ENCODE measurements at places on chromosomes 1 and 21.

DNA sequence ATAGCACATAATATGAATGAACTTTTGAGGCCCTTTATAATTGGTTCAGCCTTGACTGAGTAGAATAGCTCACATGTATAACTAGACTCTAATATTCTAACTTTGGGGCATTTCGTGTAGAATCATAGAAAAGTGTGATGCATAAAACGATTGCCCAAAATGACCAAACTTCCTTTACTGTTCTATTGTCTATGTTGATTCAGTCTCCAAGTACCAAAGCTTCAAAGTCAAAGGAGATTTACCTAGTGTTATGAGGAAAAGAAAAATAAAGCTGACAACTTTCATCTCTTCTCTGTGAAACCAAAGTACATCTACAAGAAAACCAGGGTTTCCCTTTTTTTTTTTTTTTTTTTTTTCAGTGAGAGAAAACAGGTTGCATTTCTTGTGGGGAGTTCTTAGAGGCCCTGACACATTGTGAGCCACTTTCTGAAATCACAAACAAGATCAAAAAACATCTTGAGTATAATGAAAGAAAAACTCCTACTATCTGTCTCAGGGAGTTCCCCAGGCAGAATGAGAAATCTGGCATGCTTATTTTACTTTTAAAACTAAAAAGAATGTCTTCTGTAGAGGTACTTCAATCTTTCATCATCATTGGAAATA lies 183.4 kb downstream of the TNFSF18 start:
- DNase-seq: no peak

DNA sequence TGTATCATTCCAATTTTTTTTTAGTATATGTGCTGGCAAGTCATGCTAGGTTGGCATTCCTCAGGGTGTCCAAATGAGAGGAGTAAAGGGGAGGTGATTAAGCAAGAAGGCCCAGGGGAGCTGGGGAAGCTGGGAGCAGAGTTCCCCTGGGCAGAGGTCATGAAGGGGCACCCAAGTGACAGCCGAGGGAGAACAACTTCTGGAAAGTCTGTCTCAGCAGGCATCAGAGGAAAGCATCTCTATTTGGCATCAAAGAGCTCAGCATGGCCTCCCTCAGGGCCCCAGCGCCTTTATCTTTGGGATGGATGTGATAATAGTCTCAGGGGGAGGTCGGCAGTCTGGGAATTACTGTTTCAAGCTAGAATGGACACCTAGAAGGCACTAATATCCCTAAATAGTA lies 5.0 kb upstream of the ENO1 start:
- DNase-seq: no peak

DNA sequence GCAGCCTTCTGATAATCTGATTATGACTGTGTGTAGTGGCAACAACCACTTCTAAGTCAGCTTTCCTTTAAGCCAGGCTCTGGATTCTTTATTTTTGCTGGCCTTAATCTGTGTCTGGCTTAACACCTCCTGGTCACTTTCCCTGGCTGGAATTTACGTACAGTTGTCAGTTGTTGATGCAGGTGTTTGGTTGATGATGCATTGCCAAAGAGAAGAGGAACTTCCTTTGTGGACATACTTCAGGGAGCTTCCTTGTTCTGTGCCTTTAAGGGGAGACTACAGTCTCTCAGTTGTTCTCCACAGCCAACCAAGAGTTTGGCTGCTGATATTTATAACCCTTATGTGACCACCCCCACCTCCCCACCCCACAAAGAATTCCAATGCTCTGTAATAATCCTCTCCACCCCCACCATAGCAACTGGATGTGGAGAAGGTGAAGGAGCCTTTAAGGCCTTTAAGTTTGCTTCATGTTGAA lies 96.0 kb upstream of the BMP8A start:
- DNase-seq: peak; percentile 58

DNA sequence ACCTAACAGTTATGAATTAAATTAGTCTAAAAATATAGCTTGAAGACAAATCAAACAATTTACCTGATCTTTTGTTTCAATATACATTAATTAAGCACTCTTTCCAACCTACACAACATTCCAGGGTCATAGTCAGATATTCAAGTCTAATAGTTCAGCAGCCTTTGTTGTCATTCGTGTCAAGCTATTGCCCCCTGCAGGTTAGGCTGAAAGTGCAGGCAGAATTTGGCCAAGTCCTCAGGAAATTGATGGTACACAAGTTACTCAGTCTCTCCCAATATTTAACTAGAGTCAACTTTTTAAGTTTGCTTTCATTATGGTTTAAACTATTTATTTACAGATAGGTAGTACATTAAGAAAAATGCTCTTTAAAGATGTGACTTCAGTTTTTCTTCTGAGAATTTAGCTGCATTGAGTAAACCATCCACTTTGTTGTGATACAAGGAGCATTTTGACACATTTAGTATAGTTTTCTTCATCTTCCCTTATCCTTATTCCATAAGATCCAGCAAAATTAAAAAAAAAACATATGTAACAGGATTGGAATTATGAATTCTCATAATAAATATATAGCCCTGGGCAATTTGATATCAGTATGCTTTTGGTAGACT lies 130.3 kb upstream of the DPYD start:
- peak; percentile 72 for DNase-seq

- no peak for DNase-seq
Observed at GRCh38 chr1:101496109-101496508, 259.3 kb downstream of the S1PR1 start.

- peak; percentile 13 for DNase-seq
Observed at GRCh38 chr1:160064746-160065145, 5.2 kb downstream of the KCNJ10 start.

GRCh38 chr1:187680823-187681222 lies 852.1 kb downstream of the PLA2G4A start:
- no peak for DNase-seq

DNA sequence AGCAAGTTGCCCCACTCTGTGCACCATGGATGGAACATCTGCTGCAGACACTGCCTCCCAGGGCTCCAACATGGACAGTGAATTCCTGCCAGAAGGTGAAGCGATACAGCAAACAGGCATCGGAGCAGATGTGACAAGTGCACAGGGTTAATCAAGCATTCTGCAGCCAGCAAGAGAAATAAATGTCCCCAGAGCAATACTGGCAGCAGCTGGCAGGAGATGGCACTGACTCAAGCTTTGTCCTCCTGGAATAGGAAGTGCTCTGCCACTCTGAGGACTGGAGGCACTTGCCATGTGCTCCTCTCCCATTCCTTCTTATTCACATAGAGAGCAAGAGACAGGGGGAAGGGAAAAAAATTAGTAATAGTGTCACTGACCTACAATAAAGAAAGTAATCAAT lies 402.7 kb upstream of the DAB1 start:
- DNase-seq: no peak

GRCh38 chr1:228989992-228990827 lies 254.9 kb downstream of the RHOU start:
- DNase-seq: peak; percentile 5

DNA sequence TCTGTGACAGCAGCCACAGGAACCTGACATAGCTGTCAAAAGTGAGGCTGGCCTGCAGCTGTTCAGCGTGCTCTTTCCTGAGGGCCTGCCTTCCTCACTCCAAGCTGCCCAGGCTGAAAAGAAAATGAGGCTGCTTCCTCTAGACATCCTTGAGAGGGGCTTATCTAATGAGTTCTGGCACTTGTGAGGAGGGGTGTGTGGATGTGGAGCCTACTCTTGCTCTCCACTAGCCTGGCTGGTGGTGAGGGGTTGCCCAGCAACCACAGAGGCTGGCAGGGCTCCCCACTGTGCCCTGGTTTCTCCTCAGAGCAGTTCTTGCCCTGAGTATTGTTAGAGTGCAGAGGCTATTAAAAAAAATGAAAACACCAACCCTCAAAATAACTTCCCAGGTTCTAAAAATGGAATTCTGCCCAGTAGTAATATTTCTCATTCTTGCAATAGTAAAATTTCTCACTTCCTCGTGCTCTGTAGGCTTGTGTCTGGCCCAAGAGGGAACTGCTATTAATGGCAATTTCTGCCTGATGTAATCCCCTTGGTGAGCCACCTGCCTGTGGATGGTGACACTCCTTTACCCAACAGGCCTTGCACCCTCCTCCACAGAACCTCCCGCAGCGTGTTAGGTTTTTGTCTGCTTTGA lies 52.6 kb upstream of the EPS8L3 start:
- DNase-seq: no peak

- no peak for DNase-seq
Observed at GRCh38 chr1:94929351-94930217, 2.7 kb upstream of the CNN3 start.

DNA sequence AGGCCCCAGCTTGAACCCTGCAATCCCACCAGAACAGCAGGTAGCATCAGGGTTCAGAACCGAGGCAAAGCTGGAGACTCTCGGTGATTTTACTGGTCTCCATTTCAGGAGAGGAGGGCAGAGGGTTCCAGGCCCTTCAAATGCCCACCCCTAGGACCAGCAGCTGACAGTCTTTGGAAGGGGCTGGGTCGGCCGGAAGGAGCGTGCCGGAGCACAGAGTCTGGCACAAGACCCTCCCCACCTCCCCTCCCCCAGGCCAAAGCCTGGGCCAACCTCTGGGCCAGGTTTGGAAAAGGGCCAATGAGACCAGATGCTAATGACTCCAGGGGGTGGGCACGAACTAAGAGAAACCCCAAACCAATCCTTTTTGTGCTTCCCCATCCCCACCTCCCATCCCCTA lies 6.9 kb downstream of the FBXO2 start:
- no peak for DNase-seq

DNA sequence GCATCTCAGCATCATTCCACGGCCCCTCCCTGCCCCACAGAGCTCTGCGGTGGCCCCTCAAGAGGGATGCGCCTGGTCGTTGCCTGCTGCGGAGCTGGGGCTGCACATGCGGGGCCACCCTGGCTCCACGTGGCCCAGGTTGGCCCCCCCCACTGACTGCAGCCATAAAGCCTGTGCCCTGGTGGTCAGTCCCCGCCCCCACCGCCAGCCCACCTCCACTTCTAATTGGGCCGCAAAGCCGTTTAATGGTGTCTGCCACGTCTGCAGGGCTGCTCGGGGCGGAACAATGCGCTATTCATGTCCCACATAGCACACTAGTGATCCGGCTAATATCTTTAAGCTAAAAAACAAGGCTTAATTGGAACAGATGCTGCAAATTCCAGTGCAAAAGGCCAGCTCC lies 33.5 kb upstream of the ACTRT2 start:
- no peak for DNase-seq

- no peak for DNase-seq
Observed at GRCh38 chr1:226425431-226426031, 17.6 kb upstream of the PARP1 start.

- DNase-seq: peak; percentile 20
Observed at GRCh38 chr1:43994794-43995790, 3.7 kb downstream of the CCDC24 start.

DNA sequence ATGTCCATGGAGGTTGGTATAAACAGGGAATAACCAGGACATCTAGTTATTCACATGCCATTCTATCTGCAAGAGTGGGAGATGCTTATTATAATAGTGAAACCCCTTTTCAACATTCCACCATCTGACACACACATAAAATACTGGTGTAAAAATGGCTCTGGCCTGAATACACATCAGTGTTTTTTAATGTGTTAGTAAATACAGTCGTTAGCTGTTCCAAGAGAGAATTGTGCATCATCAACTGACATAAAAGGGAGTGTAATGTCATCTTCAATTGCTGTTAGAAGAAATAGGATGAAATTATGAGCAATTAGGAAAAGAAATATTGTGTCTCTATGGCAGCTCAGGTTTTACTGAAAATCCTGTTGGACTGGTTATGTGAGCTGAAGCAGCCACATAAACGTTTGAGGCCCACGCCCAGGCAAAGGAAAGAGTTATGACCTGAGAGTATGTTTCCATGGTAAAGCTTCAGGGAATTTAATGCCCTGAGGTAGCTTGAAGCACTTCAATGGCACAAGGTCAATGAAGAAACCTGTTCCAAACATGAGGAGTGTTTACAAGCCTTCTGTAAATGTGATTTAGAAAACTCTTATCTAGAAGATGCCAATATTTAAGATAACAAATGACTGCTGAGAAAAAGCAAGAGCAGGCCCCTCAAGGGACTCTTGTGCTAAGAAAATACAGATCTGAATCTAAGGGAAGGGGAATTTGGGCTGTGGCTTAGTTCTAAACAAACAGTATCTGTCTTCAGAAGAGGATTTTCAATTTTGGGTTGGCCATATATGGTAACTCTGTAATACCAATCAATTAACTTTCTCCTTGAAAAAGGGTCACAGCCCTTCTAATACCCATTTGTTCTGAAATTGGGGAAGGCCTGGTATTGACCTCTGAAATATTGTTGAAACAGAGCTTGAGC lies 384.3 kb downstream of the SEC16B start:
- peak; percentile 80 for DNase-seq

DNA sequence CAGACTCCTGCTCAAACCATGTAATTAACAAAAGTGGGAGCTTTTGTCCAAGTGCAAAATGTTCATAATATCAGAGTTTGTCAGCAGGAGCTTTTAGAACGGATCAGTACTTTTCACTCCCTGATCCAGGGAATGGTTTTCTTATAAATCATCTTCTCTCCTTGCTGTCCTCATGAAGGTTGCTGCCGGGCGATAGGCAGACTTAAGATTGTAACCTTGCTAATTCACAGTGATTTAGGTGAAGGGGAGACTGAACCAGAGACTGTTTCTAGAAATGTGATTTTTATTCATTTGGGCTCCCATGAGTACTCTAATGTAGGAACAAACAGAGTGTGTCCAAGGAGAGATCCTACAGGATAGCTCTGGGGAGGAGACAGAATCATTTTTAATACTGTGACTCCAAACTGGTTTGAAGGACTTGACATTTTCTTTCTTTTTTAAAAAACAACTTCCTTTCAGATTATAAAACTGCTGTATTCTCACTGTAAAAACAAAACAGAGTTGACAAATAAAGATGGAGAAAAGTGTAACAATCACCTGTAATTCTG lies 23.7 kb downstream of the ELAVL4 start:
- DNase-seq: no peak

DNA sequence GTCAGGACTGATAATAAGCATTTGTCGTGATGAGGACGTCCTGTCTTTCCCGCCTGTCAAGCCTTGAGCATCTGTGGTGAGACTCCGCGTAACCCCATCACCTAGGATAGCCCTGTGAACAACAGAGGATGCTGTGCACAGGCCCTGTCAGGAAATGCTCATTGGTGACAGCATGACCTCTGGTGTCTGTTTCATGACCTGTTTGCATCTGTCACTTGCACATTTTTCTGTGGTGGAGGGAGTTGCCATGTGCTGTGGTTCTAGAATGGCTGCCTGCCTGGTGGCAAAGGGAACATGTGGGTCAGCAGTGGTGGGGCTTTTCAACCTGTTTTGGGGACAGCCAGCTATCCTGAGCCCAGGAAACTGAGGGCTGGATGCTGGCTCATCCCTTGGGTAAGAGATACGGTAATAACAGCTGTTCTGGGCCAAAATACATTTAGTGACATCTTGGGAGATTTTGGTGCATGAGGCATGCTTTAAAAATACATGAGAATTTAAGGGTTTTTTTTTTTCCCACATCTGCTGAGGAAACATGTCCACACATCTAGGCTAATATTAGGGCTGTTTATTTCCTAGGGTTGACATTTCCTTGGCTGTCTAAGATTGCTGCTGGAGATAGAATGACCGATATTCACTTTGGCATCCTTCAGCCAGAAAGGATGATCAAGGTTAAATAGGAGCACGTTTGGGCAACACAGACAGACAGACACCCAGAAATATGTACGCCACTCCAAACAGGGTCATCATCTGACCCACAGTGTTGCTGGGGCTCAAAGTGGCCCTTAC lies 52.9 kb downstream of the KCNC4 start:
- no peak for DNase-seq

GRCh38 chr1:92363401-92363800 lies 64.5 kb downstream of the RPAP2 start:
- peak; percentile 63 for DNase-seq

- DNase-seq: peak; percentile 96
Observed at GRCh38 chr1:156060937-156061636, at the start of gene RAB25. RAB25 (plus strand) TSS chr1:156061160; CDS start chr1:156061401, 241 bp downstream.

Data from small intestine (tissue), 16 donors.